HuH-7.5 (cell line): ENCODE measurements at places on chromosomes 2 and 18.

DNA sequence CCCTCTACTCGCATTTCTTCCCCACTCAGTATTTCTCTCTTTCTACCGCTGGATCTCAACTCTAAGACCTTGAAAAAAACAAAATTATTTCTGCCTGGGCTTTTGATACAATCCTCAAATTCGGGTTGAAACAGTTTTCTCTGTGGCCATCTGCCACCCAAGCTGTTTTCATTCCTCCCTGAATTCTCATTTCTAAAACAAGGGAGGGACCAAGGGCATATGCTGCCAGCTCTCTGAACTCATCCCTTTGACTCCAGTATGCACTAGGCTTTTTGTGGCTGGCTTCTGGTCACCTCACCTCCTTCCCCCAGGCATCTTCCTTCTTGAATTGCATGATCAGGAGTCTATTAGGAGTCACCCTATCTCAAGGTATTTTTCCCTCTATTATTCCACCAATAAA is 49.5 kb downstream of the CCDC148 start:
- DNase-seq = no peak

DNA sequence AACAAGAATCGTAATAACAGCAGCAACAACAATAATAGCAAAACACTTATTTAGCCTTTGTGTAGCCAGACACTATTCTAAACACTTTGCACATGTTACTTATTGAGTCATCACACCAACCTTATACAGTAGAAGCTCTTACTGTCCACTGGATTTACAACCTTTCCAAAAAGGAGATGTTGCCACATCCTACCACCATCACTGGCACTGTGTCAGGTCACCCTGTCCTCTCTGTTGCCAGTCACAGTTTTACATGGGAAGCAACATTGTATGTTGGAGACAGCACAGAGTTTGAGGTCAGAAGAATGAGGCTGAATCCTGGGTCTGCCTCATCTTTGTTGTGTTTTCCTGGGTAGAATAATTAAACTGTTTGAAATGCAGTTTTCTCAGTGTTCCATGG is 201.4 kb upstream of the EPAS1 start:
- DNase-seq = no peak

- no peak for DNase-seq
Measured at GRCh38 chr2:132772340-132772739, 102.3 kb upstream of the LYPD1 start.

GRCh38 chr2:227782804-227783203 is 30.8 kb upstream of the CCL20 start:
- DNase-seq = no peak

DNA sequence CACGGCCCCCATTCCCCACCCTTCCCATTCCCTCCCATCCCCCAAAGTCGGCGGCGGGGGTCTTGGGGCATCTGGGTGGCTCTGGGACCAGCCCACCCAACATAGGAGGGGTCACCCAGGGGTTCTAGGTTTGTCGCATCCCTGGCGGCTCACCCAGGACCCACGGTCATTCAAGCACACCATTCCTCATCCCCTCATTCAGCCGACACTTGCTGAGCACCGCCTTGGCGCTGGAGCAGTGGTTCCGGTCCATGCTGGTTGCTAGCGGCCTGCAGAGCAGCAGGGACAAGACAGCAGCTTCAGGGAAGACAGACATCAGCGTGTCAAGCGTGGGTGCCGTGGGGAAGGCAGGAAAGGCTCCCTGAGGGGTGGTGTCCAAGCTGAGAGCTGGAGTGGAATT is 50.5 kb upstream of the OTOS start:
- DNase-seq = no peak

- DNase-seq = no peak
Measured at GRCh38 chr2:127400533-127400896, 12.7 kb upstream of the MAP3K2 start.
